ENCODE measurements at places on chromosomes 11 and 22.

- DNase-seq = no peak
These were observed 10.6 kb downstream of the MUC5B start for GRCh38 chr11:1233351-1234053.

DNA sequence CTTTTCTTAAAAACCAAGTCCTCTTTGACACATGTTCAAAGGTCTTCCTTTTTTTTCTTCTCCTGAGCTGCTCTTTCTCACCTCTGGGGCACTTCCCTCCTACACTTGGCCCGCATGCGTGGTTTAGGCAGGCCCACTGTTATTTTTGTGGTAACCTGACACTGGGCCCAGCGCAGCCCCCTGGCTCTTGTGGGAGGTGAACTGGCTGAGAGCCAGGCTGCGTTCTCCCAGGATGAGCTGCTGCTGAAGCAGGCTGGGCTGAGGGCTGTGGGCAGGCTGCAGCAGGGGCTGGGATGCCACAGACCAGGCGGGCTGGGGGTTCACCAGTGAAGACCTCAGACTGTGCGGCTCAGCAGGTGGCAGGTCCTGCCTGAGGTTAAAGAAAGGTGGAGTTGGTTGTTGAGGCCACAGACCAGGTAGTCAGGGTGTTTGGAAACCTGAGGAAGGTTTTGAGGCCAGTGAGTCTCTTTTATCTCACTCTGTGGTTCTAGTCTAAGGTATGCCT, 72.4 kb downstream of the TEAD1 start:
- DNase-seq = peak; percentile 83

- DNase-seq = no peak
These were observed 21.3 kb upstream of the NCF4 start for GRCh38 chr22:36839356-36840073.

DNA sequence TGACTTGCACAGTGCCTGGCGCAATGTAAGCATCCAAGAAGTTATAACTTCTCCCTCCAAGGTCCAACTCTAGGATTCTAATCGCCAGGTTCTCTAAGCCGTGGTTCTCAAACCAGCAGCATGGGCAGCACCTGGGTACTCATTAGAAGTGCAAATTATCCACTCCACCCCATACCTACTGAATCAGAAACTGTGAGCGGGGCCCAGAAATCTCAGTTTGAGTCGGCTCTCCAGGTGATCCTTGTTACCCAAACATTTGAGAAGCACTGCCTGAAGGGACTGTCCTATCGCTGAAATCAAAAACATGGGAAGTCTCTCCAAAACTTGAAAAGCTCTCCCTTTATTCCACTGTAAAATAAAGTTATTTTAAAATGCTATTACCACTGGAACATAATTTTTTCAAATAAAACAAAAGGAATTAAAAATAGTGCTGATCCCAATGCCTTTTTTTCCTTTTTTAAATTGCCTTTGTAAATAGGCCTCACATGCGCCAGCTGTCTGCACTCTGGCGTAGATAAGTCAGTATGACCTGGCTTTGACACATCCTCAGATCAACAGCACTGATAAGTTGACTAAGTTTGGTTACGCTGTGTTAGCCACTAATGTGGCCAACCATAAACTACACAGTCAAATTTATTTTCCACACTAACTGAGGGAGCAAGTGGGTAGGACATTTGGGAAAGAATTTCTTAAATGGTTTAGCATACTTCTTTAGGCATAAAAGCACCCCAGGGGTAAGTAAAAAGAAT, 8.4 kb upstream of the CTR9 start:
- peak; percentile 24 for DNase-seq

GRCh38 chr11:24513479-24514218, 16.8 kb downstream of the LUZP2 start:
- no peak for DNase-seq

GRCh38 chr11:117303646-117304315, 12.3 kb downstream of the BACE1 start:
- DNase-seq = no peak

DNA sequence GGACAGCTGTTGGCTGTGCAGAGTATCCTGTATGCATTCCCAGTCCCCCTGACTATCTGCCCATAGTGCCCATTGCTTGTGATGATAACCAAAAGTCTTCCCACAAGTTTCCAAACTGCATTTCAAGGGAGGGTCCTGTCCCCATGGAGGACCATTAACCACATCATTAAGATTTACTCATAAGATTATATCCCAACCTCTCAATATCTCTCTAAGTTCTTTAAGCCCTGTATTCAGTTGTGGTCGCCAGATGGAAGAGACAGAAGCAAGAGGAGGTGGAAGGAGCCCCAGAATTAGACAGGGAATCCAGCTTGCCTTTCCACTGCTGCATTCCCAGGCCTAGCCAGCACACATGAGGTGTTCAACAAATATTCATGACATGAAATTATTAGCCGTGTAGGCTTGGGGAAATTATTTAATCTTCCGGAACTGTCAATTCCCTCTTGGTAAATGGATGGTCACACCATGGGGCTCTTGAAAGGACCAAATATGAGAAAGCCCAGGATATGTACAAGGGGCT, 42.6 kb upstream of the TIMP3 start:
- DNase-seq = no peak

GRCh38 chr11:86681483-86681756, 9.0 kb upstream of the ME3 start:
- DNase-seq = no peak

GRCh38 chr11:99192716-99193115, 172.0 kb downstream of the CNTN5 start:
- no peak for DNase-seq

DNA sequence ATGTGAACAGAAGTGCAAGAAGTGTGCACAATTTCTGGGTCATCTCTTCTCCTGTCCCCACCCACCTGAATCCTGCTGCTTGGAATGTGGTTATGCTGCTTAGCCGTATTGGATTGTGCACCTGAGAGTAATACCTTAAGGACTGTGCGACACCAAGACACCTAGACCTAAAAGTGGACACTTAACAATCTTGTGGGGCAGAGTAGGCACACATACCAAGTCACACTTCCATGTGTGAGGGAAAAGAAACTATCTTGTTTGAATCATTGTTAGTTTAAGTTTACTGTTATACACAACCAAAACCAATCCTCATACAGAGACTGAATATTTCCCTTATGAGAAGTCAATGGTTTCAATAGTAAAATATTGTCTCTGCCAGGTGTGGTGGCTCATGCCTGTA, 93.7 kb downstream of the CCDC83 start:
- DNase-seq = no peak

DNA sequence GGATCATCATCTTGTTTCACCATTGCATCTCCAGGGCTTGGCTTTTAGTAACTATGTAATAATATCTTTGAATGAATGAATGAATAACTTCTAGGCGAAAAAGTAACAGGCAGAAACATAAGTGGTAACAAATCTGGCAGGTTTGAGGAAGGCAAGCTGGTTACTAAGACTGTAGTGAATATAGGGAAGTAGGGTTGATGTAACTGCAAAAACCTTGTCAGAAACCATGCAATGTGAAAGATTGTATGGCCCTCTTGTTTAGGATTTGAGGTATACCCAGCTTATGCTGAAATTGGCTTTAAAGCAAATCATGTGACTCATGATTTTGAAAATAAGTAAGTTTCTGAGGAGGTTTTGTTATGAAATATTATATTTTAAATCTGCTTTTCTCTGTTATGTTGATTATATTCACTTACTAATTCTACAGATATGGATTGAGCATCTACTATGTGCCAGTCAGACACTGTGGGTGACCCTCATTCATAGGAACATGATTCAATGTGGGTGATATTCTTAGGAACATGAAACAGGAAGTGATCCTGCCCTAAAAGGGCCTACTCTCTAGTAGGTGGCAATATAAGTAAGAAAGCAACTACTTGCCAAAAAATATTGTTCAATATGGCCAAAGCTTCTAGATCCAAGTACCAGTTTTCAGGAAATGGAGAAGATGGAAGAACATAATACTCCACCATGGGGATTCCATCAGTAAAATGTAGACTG, 115.5 kb upstream of the CCDC90B start:
- no peak for DNase-seq

DNA sequence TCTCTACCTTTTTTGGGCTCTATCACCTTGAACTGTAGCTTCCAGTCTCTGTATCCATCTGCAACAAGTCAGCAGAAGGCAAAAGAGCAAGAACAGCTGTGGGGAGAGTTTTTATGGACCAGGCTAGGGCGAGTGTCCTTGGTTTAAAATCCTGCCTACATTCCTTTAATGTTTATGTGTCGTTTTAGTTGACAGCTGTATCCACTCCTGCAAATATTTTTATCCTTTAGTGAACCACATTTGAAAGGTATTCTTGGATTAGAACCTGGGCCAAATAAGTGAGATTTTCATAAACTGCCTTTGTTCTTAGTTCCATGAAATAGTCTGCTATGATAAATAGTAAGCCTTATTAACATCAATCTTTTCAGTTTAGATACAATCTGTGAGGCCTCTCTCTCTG, 712.2 kb downstream of the ETS1 start:
- DNase-seq = no peak

DNA sequence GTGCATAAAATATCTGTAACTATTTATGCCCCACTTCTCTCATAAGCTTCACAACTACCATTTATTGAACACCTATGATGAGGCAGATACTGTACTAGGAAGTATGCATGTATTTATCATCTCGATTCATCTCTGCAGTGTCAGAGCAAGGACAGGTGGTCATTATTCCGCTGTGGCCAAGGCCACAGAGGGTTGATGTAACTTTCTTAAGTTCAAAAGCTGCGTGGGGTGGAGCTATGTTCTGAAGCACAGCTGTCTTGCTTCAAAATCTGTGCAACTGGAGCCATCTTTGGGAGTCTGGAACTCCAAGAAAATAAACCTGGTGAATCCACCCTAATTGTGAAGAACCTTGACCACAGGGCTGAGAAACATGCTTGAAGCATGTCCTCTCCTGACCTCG, 60.2 kb upstream of the HMGXB4 start:
- DNase-seq = no peak

Measured in astrocyte of the cerebellum (primary cell).